Substantia nigra (tissue), 51 donors: ENCODE measurements at places on chromosomes 11 and 22.
A peak's percentile ranks its signal among the peaks of the same experiment; 100 is the strongest.

GRCh38 chr11:22371160-22371559 is 33.0 kb downstream of the SLC17A6 start:
- DNase-seq: no peak

- no peak for DNase-seq
Measured at GRCh38 chr11:69121021-69121420, 34.7 kb upstream of the SMIM38 start.

DNA sequence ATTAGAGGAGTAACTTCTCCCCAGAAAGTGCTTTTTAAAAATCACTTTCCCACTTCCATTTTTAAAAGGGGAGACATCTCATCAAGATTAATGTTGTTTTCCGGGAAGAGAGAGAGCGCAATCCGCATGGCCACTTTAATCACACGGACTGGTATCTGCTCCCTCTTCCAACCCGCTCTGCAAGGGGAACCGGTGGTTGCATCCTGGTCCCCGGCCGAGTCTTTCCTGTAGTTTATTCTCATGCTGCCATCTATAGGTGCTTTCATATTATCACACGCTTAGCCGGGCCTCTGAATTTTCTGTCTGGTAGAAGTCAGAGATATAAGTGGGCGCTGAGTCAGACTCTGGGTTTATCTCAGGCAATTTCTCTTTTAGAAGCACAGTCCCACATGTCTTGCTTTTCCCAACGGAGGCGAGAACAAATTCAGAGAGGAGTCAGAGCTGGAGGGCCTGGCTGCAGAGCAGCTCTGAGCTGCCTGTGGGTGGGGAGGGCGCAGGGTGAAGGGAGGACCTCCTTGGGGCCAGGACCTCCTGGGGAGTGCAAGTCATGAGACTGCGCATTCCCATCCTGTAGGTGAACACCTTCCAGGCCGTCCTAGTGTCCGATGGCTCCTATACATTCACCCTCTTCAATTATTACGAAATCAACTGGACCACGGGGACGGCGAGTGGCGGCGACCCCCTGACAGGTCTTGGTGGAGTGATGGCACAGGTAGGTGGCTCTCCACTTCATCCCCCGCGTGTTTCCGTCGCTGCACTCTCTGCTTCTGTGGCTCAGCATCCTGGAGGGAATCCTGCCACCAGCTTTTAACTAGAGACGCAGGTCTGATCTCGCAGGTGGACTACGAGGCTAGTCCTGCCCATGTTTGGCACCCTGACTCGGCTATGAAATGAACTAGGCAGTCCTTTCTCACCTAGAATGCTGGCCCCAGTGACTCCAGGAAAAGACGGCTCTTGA is 11.7 kb downstream of the TECTA start:
- peak; percentile 34 for DNase-seq

- DNase-seq: no peak
Measured at GRCh38 chr22:46511151-46512038, 26.0 kb downstream of the CELSR1 start.

- DNase-seq: no peak
Measured at GRCh38 chr11:46388619-46389449, 2.7 kb downstream of the CHRM4 start.

GRCh38 chr22:28013611-28014010 is 94.6 kb upstream of the PITPNB start:
- DNase-seq: no peak

GRCh38 chr22:47836957-47837356 is 1074.5 kb downstream of the TBC1D22A start:
- no peak for DNase-seq

DNA sequence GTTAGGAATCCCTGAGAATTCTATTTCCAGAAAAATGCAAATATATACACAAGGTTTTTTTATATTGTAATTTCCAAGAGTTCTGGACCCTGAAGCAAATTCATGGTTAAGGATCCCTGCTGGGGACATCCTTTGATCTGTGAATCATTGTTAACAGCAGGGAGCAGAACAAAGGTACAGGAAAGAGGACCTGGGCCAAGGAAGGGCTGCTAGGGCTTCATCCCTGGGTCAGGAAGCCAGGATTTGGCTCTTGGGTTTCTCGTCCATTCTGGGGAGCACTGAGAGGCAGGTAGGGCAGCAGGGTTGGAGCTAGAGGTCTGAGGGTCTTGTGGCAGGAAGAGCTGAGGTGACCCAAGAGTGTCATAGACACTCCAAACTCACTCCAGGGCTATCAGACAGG is 10.2 kb upstream of the OAF start:
- DNase-seq: no peak

DNA sequence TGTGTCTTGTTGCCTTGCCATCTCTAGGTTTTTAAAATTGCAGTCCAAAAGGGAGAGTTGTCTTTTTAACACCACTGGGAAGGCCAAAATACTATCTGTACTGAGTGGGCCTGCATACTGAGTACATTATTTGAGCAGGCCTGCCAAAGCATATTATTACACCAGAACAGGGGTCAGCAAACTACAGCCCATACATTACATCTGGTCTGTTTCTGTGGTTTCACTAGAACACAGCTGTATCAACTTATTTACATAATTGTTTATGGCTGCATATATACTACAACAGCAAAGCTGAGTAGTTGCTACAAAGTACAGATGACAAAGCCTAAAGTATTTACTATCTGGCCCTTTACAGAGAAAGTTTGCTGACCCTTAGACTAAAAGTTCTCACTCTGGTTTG is 74.0 kb downstream of the USP35 start:
- DNase-seq: no peak

DNA sequence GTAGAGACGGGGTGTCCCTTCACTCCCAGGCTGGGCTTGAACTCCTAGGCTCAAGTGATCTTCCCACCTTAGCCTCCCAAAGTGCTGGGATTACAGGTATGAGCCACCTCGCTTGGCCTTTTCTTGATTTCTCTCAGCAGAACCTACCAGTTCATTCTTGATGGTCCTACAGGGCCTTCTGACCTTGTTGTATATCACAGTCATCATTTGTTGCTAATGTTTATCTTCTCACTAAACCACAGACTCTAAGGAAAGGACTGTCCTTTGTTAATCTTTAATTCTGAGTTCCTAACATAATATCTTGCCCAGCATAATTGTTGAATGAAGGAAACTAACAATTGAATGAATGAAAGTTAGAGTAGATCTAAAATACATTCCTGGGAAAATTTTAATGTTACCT is 22.0 kb upstream of the ZC3H12C start:
- DNase-seq: no peak

- no peak for DNase-seq
Measured at GRCh38 chr11:116066777-116067176, 562.6 kb upstream of the CADM1 start.

DNA sequence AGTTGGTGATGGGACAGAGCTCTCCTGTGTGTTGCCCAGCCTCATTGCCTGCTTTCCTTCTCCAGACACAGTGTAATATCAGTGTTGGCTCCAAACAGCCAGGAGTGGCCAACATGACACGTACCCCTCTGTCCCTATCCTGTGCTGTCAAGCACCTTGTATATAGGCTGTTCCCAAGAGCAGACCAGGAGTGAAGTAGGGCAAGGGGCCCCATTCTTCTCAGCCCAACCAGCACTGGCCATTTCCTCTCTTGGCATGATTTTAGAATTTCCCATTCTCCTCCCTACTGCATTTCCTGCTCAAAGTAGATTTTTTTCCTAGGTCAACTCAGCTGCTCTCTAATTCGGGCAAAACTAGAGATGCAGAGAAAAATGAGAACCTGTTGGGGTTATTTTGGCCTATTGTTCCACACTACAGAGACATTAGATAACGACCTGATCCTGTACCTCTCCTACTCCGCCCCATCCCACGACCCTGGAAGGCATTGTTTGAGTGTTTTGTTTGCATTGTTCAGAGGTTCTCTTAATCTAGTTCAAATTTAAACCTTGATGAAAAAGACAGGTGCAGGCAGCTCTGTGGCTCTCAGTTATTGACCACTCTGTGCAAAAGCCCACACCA is 95.6 kb downstream of the RASSF10 start:
- DNase-seq: no peak

- DNase-seq: no peak
Measured at GRCh38 chr11:125627236-125627910, 2.4 kb downstream of the CHEK1 start.

DNA sequence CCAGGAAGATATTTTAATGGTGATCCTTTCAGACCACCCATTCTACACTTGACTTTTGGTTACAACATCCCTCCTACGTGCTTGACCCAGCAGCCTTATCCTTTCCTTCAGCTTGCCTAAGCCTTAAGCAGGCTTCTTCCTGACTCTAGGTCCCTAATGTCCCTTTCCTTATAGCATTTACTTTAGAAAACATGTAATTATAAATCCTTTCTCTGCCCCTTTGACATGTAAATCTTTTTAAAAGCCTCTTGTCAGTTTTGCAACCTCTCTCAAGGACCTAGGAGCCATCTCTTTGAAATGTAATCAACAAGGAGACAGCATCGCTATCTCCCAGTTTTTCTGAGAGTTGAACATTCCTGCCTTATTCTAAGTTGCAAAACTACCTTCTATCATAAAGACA is 1255.2 kb downstream of the LRRC4C start:
- DNase-seq: no peak
